ENCODE measurements at places on chromosomes 11 and 22.

- no peak for DNase-seq
Observed at GRCh38 chr22:19127329-19128008, 3.6 kb upstream of the TSSK2 start.

- no peak for DNase-seq
Observed at GRCh38 chr11:66559142-66559865, 9.1 kb downstream of the CTSF start.

- DNase-seq, result peak; percentile 64
Observed at GRCh38 chr11:123509737-123510578, 79.9 kb downstream of the GRAMD1B start.

DNA sequence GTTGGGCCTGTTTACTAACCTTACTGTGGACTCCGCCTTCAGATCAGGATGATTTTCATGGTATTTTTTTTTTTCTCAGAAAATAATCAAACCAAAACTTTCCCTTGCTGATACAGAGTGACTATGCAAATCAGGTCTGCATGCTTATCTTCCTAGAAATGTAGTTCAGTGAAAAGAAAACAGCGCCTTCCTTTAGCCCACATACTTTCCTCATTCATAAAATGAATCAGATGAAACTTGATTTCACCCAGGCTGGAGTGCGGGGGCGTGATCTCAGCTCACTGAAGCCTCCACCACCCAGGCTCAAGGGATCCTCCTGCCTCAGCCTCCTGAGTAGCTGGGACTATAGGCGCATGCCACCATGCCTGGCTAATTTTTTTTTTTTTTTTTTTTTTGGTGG is 26.0 kb downstream of the ZNRF3 start:
- DNase-seq, result no peak

- DNase-seq, result peak; percentile 69
Observed at GRCh38 chr11:119323532-119324033, 6.7 kb upstream of the MCAM start.

DNA sequence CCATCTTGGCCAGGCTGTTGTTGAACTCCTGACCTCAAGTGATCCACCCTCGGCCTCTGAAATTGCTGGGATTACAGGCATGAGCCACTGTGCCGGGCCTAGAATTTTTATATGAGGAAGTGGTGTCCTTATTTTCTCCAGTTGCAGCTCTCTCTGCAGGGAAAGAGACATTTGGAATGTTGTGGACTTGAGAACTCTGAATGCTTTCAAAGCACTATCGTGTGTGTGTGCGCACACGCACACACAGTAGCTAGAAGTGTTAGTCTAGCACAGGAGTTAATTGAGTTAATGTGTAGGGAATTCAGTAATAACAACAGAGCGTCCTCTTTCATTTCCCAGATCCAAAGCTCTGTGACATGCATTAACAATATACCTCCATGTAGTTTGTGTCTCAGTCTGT is 164.0 kb upstream of the RASSF10 start:
- no peak for DNase-seq

DNA sequence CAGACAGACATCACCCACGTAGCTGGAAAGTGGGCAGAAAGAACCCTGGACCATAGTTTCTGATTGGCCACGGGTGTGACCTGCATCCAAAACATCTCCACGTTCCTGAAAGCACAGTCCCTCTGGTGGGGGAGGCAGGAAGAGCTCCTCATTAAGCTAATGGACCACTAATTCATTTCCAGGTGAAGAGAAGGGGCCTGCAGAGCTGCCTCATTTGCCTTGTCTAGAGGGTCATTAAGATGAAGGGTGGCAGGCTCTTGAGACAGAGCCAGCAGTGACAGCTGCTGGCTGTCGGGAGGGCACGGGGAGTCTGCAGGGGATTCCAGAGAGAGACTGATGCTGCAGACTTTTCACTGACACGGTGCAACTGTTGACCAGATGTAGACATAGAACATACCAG is 149.6 kb upstream of the OPCML start:
- no peak for DNase-seq

- no peak for DNase-seq
Observed at GRCh38 chr11:3002871-3003270, 10.7 kb upstream of the NAP1L4 start.

DNA sequence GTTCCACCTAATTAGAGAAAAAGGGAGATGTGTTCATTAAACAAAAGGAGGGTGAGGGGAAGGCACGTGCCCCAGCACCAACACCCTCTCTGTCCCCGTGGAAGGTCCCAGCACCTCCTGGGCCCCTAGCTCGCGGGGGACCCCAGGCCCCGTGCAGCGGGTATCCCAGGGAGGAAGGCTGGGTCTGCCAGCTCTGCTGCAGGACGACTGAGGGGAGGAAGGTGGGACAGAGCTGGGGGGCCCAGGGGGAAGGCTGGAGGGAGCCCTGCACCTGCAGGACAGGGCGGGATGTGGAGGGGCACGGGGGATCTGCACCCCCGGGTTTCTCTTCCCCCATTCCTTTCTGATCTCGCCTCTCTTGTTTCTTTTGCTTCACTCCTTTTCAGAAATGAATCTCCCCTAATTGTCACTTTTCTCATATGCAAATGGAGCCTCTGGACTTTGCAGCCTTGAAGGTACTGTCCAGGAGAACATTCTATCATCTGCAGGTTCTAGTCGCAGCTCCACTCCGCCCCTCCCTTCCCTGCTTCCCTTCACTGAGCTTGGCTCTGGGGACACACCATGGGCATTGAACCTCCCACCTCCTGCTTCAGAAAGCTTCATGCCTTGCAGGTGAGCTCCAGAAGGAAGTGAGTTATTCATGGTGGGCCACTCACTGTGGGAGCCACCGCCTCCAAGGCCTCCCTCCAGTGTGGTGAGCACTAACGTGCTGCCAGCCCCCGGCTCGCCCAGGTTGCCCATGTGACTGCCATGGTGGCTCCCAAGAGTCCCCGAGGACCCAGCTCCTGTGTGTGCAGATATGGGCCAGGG is 111.0 kb downstream of the ST3GAL4 start:
- no peak for DNase-seq

DNA sequence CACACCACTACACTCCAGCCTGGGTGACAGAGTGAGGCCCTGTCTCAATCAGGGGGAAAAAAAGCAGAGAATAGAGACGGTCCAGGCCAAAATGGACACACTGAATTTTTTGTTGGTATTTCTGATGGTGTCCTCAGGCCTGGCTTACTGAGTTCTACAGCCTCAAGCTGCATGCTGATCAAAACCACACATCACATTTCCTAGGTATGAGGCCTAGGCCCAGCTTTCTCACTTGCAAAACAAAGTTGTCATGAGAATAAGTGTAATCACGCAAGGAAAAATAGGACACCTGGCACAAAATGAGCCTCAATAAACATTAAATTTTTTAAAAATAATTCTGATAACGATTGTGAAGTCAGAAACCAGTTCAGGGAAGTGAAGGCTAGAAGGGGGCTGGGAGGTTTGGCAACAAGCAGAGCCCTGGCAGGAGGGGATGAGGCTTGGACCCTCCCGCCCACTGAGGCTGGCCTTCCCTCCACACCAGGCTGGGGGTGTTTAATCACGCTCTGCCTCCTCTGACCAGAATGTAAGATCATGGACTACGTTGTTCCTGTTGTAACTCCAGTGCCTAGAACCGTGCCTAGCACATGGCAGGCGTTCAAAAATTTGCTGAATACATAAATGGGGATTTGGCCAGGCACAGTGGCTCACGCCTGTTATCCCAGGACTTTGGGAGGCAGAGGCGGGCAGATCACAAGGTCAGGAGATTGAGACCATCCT is 18.1 kb downstream of the PACSIN2 start:
- no peak for DNase-seq

DNA sequence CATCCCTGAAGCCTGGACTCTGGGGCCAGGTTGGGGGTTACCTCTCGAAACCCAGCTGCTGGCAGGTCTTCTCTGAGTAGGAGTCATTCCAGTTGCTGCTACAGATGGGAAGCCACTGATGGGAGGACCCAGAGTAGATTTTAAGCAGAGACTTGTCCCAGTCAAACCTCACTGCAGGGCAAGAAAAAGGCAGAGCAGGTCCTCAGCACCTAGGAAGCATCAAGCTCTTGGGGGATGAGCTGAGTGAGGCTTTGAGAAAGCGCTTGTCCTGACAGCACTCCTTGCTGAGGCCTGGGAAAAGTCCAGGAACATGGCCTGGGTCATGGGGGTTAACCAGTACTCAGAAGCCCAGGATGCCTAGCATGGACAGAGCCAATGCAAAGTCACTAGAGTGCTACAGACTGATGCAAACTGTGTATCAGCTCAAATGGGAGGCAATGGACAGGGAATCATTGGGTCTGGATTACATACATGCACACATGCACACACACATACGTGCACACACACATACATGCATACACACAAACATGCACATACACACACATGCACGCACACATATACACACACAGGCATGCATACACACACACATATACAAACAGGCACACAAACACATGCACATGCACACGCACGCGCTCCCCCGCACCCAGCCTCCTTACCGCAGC is 15.3 kb downstream of the TMPRSS13 start:
- DNase-seq, result no peak

DNA sequence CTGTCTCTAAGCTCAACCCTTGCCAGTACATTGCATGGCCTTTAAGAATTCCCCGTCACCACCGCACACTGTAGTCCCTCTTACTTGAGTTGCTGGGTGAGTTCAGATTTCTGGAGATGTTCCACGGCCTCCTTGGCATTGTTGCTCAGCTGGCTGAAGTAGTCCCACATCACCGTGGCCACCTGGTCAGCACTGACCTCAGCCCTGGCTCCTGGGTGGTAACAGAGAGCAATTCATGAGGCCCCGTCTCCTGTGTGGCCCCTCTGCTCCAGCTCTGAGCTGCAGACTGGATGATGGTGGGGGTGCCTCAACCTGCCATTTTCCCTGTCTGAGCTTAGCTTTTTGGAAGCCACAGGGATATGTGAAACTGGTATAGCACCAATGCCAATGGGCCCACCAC is 529 bp downstream of the APOA4 start:
- no peak for DNase-seq

DNA sequence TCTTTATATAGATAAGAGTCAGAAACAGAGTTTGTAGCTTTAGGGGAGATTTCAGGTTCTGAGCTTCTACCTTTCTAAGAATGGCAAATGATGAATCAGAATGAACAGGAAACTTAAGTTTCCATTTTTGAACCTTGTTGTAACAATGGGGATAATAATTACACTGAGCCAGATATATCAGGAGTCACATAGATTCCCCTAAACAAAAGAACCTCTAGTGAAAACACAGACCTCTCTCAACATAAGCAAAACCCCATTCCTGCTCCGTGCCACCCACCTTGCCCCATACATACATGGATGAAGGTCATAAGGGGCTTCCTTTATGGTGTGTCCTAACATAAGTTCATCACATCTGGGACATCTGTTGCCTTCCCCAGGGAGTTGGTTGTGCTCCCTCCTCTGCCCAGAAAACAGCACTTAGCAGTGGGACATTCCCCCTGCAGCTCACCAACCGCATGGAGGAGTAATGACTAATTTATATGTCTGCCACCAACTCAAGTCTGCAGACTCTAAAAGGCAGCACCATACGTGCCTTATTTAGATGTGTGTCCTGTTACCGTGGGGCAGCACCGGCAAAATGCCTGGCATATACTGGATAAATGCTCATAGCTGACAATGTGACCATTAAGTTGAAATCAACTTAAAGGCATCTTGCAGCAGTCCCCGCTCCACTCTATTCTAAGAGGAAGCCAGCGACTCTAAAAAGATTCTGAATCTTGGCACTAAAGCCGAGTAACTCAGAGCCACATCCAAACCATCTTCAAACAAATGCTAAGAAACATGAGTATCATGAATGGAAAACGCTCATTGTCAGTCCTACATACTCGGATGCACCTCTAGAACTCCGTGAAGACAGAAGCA is 8.0 kb downstream of the JAML start:
- DNase-seq, result no peak

DNA sequence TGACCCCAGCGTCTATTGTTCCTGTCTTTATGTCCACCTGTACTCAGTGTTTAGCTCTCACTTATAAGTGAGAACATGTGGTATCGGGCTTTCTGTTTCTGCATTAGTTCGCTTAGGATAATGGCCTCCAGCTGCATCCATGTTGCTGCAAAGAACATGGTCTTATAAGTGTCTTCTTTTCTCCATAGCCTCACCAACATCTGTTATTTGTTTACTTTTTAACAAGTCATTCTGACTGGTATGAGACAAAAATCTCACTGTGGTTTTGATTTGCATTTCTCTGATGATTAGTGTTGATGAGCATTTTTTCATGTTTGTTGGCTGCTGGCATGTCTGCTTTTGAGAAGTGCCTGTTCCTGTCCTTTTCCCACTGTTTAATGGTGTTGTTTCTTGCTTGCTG is 21.7 kb upstream of the SLN start:
- DNase-seq, result peak; percentile 15

GRCh38 chr11:33959855-33960400 is 68.1 kb upstream of the LMO2 start:
- no peak for DNase-seq

GRCh38 chr11:96567176-96567575 is 177.4 kb downstream of the JRKL start:
- DNase-seq, result no peak

DNA sequence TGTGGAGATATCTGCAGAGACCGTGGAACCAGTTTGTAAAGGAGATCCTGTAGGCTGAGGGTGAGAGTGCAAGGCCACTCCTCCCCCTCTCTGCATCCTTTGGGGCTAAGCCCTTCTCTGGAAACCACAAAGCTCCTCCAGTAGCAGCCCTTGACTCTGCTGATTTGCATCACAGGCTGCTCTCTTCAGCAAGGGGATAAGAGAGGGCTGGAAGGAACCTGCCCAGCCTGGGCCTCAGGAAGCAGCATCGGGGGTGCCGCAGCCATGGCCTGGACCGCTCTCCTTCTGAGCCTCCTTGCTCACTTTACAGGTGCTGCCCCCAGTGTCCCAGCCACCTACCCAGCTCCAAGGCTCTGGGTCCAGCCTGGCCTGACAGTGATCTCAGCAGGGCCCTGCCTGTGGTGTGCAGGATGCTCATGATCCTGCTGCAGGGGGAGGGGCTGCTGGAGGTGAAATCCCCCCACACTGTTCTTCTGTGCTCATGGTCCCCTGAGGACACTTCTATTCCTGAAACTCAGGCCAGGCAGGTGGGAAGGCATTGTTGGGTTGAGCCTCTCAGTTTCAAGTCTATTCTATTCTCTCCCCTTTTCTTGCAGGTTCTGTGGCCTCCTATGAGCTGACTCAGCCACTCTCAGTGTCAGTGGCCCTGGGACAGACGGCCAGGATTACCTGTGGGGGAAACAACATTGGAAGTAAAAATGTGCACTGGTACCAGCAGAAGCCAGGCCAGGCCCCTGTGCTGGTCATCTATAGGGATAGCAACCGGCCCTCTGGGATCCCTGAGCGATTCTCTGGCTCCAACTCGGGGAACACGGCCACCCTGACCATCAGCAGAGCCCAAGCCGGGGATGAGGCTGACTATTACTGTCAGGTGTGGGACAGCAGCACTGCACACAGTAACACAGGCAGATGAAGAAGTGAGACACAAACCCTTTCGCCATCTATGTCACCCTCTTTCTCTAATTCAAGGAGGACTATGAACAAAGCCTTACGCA is 68.5 kb upstream of the IGLL5 start:
- DNase-seq, result no peak

GRCh38 chr22:22395245-22395644 is 113.3 kb downstream of the ZNF280B start:
- no peak for DNase-seq

DNA sequence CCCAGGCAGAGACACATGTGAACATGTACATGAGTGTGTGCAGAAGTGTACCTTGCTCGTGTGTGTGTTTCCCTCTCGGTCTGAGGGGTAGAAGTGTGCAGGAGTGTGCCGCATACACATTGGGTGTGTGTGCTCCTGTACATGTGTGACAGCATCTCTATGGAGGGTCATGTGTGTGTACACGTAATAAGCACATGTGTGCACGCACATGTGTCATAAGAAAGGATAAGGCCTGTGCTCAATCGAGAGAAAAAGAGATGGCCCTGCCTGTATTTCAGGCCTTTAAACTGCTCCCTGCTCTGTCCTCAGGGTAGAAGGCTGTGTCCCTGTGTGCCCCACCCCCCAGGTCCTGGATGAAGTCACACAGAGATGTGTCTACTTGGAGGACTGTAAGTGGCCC is 61.8 kb downstream of the OTOG start:
- no peak for DNase-seq
